ENCODE measurements at places on chromosomes 12 and 14.

- DNase-seq = no peak
Observed at GRCh38 chr12:66884091-66884490, 205.2 kb upstream of the GRIP1 start.

- DNase-seq = no peak
Observed at GRCh38 chr12:123131291-123131832, 19.5 kb downstream of the PITPNM2 start.

- no peak for DNase-seq
Observed at GRCh38 chr12:53789570-53789969, 37.8 kb upstream of the CISTR start.

DNA sequence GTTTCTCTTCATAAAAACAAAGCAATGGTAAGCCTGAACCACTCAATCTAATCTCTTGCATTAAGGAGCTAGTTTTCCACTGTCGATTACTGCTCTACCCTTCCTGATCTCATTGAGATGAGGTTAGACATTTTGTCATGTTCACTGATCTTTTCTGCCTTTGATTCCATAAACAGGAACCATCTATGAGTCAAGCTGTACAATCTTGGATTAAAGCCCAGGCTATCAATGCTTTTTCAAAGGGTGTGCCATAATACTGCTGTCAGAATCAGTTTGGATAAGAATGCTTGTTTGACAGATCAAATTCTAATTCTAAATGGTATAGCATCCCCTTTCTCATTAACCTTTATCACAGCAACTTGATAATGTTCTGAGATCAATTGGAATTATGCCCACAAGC, 16.1 kb downstream of the GRIP1 start:
- DNase-seq = no peak

DNA sequence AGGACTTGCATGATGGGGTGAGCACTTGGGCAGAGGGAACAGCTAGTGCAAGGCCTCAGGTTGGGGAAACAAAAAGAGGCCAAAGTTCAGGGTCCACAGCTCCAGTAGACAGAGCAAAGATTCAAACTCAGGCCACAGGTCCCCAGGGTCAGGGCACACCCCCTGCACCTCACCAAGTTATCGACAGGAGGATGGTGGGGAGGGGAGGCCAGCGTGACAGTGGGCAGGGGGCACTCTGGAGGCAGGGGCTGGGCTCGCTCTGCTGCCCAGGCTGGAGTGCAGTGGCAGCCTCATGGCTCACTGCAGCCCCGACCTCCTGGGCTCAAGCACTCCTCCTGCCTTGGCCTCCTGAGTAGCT, 32.4 kb upstream of the ULK1 start:
- DNase-seq = no peak

DNA sequence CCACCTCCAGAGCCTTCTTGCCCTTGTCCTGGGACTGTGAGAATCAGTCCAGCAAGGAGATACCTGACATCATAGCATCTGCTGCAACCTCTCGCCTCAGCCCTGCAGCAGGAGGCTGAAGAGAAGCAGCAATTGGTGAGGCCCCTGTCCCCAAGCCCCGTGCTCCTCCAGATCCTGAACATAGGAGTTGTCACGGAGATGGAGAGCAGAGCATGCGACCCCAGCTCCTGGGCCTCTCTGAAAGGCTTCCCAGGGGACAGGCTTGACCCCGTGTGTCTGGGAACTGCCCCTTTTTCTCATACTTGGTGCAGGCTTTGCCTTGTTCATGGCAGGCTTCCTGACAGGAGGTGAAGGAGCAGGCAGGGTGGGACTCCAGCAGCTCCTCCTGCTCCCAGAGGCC, 127.7 kb upstream of the PZP start:
- DNase-seq = no peak

Data from posterior vena cava (tissue), 2 donors.